ENCODE measurements at places on chromosomes 13 and 19.

DNA sequence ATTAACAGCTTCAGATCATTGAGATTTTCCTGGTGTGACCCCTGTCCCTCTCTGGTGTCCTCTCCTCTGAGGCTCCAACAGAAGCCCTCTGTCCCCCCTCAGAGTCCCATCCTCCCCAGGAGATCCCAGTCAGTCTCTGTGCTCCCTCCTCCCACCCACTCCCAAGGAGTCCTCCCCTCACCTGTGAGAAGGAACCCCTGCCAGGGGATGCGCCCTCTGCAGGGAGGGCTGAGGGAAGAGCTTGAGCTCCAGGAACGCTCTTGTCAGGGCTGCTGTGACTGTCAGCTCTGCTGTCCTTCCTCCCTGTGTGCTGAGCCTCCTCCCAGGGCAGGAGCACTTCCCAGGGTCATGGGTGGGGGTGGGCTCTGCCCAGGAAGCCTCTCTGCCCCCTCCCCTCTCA, 33.2 kb downstream of the CEACAM8 start:
- DNase-seq = no peak

DNA sequence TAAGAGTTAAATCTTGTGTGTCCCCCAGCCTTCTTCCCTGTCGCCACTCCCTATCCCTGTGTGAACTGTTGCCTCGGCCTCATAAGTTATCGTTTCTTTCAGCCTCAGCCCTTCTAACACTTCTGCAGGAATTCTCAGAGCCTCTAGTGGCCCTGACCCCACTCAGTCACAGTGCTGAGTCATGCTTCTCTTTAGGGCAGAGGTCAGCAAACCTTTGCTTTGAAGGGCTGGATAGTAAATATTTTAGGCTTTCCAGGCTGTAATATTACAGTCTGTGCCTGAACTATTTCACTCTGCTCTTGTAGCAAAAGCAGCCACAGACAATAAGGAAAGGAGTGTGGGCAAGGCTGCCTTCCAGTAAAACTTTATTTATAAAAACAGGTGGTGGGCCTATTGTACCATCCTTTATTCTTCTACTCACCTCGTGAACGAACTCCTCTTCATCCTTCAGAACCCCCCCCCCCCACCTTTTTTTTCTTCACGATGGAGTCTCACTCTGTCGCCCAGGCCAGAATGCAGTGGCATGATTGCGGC, 22.1 kb downstream of the MYO9B start:
- DNase-seq = no peak

GRCh38 chr13:22018836-22019210, 347.9 kb downstream of the FGF9 start:
- DNase-seq = no peak

GRCh38 chr13:113638173-113638746, 19.7 kb downstream of the ATP4B start:
- no peak for DNase-seq

GRCh38 chr13:97849305-97849704, 104.2 kb upstream of the IPO5 start:
- no peak for DNase-seq

All from activated CD4-positive, alpha-beta T cell treated with anti-CD3 and anti-CD28 coated beads, Interleukin-2, amount 50 U/mL, for 1 hour (primary cell).